ENCODE measurements at places on chromosomes 2 and 18.

DNA sequence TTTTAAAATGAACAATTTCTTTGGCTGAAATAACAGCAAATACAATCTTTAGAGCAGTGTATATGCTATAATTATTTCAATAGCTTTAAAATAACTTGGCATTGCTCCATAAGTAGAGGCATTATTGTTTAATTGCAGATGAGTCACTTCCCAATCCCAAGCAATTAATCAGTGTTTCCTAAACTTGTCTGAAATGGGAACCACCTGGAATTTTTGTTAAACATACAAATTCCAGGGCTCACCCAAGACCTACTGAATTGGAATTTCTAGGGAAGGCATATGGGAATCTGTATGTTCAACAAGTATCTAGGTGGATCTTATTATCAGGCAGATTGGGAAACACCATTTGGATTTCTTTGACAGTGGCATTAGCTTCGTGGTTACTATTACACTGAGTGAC lies 27.1 kb upstream of the FMNL2 start:
- no peak for DNase-seq

DNA sequence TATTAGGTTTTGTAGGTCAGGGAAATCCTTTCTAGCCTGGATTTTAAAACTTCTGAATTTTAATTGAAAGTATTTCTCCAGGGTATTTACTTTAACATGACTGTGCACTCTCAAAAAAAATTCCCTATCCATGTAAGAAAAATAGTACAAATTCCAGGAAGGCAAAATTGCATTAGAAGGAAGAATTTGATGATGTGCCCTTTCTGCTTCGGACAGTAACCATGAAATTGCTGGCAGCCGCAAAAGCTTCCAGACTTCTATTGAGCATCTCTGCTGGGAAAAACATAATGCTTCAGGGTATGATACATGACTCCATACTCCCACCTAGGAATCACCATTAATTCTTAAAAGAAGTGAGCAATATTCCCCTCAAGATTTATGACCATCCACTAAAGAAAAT lies 17.2 kb upstream of the KLF7 start:
- DNase-seq, result no peak

DNA sequence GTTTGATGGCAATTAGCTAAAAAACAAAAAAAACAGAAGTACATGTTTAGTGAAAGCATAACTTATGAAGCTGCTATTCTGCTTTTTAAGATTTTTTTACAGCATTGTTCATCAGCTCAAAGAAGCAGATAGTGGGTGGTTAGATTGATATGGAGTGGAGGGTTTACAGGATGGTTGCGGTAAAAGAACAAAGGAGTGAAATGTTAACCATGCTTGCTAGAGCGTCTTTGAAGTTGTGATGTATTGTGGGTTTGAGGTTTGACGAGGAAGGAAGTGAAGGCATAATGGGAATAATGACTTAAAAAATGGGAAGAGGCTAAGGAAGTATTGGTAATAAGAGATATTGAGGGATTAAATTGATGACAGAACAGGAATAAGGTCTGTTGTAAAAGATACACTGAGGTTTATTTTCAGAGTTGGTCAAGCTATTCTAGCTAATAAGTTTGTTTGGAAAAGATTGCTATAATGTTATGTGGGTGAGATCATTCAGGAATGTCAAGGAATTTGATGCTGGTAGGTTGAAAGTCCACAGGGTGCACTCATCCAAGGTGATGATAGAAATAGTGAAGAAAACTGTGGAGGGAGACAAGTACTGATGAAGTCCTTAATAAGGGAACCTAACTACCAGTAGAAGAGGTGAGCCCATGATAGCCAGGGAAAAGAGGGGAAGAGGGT lies 14.6 kb downstream of the SPOPL start:
- DNase-seq, result no peak

- DNase-seq, result no peak
Observed at GRCh38 chr2:62642429-62643099, 62.9 kb upstream of the EHBP1 start.

DNA sequence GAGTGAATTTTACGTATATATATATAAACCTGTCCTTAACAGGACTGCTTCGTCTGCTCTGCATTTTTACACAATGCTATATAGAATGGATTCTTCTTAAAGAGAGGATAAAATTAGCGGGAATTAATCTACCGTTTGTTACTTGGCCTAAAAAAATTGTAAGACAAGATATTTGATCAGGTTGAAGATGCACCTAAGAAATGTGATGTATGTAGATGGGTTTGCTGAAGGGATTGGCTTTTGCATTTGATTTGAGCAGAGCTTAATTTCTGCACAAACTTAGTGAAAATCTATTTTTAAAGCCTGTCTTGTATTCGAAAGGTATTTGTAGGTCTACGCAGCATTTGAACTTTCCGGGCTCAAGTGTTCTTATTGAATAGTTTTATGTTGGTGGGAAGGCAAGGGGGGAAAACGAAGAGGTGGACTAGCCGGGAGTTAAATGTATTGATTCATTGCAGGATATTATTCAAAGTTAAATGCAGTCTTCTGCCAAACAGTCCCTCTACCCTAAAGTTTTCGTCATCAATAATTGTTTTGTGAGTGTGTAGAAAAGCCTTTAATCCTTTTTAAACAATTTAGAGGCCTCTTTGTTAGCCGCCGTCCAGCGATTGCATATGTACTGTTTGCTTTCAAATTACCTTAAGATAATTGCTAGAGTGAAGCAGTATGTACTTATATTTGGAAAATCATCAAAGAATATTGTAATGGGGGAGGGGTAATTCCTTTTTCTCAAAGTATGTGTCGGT lies 1.2 kb downstream of the PPP1CB start:
- no peak for DNase-seq

DNA sequence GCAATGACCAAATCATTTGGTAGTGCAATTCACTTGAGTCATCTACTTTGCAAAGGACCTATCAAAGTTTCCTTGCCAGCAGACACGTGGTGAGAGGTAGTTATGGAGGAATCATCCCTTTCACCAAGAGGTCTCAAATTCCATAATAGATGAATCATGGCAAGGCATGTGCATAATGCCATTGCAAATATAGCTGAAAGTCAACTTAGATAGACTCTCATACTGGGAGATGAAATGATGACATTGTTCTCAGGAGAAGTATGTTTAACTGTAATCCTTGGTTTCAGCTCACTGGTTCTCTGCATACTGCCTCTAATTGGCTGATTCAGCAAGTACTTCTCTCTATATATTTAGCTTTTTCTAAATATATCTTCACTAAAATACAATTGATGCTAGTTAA lies 57.2 kb downstream of the CALCRL start:
- no peak for DNase-seq

- no peak for DNase-seq
Observed at GRCh38 chr2:165700531-165700930, 93.5 kb downstream of the GALNT3 start.

- DNase-seq, result no peak
Observed at GRCh38 chr2:29880084-29880483, 41.3 kb downstream of the ALK start.

- no peak for DNase-seq
Observed at GRCh38 chr18:10442551-10442971, 11.9 kb upstream of the APCDD1 start.

DNA sequence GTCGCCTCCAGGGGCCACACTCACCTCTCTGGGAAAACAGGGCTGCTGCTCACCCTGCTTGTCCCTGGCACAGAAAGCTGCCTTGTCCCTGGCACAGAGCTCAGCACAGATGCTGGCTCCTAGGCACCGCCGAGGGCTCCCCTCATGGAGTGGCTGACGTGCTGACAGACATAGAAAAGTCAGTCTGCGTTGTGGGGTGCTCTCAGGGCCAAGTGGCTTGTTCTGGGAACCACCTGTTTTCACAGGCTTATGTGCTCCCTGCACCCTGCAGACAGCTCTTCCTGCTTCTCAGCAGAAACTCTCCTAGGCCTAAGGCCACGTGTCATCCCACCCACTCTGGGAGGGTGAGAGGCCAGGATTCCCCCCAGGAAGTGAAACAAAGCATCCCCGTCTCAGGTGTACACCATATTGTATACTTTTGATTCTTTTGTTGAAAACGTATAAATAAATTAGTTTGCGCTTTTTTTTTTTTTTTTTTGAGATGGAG lies 84.7 kb upstream of the TMEM200C start:
- DNase-seq, result peak; percentile 85

GRCh38 chr2:16933355-16933754 lies 267.7 kb upstream of the CYRIA start:
- no peak for DNase-seq

All from GM12865 (cell line).